Activated CD8-positive, alpha-beta memory T cell treated with anti-CD3 and anti-CD28 coated beads for 48 hours (primary cell): ENCODE measurements at places on chromosomes 11 and 22.

DNA sequence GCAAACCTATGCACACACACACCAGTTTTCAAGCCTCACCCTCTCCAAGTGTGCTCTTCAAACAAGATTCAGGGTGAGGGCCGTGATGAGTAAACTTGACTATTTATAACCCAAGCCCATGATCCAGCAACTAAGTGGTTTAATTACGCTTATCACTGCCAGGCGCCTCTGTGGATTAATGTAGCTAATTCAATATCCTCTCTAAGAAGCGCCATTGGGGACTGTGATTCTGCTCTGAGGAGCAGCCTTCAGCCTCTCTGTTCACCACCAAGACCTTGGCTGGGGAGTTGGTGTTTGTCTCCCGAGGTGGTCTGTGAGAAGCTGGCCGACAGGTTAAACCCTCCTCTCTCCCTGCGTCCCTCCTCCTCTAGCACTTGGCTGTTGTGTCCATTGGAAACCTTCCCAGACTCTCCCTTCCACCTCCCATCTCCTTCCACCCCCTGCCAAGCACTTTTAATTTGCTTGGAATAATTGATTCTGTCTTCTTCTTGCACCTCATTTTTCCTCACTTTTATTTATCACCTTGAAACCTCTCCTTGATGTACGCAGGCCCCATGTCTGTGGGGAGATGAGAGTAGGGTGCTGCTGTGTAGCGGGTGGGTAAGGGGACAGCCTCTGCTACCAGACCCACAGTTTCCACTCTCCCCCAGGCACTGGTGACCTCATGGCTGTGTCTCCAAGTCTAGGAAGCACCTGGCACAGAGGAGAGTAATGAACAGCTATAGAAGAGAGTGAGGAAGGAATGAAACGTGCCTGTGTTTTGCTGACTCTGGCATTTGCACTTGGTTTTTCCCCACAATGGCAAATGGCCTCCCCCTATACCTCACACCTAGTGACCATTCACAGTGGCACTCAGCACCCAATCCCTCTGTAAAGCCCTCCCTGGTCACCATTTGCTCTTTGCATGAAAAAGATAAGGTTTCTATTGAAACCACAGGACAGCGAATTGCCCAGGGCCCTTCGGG is 236.6 kb downstream of the GRIK4 start:
- no peak for DNase-seq

- DNase-seq, result no peak
Observed at GRCh38 chr11:126963603-126964363, 36.8 kb downstream of the KIRREL3 start.

DNA sequence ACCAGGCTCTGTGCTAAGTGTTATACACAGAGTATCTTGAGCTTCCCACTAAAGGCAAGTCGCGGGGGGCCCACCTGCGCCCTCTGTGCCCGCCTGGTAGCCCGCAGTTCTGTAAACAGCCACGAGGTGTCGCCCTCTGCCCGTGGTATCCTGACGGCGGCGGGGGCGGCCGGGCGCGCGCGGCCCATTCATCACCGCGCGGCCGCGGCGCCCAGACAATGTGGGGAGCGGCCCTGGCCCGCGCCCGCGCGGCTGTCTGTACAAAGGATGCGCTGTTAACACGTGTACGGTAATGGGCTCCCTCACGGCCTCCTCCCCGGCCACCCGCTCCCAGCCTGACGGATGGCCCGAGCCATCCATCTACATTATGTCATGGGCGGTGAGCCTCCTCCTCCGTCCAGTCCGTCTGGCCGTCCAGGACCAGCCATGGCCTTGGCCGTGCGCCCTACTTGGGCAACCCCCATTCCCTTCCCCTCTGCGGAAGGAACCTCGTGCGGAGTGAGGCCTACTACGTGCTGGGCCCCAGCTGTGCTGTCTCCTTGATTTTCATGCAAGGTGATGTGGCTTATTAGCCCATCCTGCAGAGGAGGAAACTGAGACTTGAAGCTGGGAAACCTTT is 99.4 kb downstream of the MIAT start:
- peak; percentile 34 for DNase-seq

DNA sequence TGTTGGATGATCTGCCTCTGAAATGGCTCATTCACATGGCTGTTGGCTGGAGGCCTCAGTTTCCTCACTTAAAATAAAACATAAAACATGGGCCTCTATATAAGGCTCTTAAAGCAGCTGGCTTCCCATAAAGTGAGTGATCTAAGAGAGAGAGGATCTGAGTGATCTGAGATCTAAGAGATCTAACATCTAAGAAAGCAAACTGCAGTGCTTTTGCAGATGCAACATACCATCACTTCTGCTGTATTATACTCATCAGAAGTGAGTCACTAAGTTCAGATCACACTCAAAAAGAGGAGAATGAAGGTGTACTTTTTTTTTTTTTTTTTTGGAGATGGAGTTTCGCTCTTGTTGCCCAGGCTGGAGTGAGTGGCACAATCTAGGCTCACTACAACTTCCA is 18.1 kb upstream of the HSPA8 start:
- no peak for DNase-seq

DNA sequence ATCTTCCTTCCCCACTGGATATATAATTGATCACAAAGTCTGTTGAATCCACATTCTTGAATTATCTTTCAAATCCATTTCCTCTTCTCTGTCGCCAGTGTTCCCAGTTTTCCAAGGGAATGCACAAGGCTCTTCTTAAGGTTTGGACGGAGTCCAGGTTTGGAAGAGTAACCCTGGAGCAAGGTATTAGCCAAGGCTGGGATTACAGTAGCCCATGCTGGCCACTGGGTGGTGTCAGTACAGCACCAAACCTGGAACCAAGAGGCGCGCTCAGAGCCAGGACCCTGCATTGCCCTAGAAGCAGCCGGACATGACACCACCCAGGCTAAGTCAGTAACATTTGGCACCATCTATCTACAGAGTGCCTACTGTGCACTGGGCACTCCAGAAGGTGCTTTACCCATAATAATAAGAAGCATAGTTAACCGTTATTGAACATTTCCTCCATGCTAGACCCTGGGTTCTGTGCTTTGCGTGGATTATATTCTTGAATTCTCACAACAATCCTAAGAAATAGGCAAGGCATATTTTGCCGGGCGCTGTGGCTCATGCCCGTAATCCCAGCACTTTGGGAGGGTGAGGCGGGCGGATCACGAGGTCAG is 48.0 kb upstream of the CLPB start:
- peak; percentile 22 for DNase-seq

DNA sequence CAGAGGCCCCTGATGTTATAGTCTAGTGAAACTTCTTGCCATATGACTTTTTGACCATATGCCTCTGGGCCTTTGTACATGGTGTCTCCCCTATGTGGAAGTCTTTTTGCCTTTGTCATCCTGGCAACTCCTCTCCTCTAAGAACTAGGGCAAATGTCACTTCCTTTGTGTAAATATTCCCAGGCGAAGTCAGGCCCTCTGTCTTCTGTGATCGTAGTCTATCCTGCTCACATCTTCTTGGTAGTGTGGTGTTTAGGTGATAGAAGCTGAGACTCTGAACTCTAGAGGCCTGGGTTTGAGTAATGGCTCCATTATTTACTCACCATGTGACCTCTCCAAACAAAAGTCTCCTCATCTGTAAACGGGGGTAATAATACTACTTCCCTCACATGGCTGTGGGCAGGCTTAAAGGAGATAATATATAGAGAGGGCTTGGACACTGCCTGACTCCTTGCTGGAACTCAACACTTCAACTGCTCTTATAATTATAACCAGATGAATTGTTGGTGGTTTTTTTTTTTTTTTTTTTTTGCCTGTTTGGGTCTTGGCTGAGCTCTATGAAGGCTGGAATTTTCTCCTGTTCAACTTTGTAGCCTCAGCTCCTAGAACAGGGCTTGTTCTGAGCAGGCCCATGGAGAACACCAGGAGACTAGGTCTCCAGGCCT is 43.8 kb downstream of the INSC start:
- DNase-seq, result no peak

DNA sequence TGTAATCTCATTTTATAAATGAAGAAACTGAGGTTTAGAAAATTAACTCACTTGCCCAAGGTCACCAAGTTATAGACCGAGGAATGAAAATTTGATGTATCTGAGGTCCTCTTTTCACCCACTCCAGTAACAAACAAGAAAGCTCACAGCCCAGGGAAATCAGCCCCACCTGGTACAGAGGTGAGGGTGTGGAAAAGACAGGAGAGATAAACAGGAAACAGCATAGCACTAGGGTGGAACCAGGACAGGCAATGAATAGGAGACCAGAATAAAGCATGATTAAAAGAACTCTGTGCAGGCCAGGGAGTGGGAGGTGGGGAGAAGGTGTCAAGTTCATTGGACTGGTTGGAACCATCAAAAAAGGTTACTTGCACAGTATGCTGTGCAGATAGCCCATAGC is 46.2 kb upstream of the SMCO4 start:
- no peak for DNase-seq

DNA sequence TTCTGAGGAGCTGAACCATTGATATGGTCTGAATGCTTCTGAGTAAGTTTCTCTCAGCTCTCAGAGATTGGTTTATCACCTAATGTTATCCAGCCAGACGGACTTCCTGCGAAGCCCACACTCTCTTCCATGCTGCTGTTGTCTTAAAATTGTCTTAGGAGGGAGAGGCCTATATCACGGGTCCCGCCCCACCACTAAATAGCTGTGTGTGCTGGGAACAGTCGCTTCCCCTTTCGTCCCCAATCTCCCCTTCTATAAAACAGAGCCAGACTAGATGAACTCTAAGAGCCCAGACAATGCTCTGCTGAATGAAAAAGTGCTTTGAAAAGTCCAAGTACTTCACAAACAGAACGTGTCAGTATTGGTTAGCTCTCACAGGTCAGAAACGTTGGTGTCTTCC is 81.4 kb upstream of the AKIP1 start:
- no peak for DNase-seq

DNA sequence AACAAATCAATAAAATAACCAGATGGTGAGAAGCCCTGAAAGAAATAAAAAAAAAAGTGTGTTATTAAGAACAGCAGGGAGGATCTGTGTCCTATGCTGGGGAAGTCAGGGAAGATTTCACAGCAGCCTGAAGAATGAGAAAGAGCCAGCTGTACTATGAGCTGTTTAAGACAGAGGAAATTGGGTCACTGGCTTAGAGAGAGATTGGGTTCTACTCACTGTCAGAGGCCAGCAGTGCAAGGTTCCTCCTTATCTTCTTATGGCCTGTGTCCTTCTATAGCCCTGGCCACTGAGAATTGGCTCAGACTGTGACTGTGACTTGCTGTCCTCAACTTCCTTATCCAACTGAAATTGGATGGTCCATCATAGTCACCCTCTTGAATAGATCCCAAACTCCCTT is 54.8 kb upstream of the FDX1 start:
- DNase-seq, result no peak

DNA sequence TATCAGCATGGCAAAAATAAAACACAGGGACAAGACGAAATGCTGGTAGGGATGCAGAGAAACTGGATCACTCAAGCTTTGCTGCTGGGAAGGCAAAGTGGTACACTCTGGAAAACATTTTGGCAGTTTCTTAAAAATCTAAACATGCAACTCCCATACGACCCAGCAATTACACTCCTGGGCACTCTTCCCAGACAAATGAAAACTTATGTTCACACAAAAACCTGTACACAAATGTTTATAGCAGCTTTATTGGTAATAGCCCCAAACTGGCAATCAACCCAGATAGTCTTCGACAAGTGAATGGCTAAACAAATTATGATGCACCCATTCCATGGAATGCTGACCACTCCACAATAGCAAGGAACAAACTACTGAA is 35.8 kb upstream of the PRR5 start:
- no peak for DNase-seq
